ENCODE measurements at places on chromosomes 16 and 17.

- DNase-seq = no peak
Observed at GRCh38 chr16:55839115-55839514, 6.2 kb upstream of the CES1 start.

DNA sequence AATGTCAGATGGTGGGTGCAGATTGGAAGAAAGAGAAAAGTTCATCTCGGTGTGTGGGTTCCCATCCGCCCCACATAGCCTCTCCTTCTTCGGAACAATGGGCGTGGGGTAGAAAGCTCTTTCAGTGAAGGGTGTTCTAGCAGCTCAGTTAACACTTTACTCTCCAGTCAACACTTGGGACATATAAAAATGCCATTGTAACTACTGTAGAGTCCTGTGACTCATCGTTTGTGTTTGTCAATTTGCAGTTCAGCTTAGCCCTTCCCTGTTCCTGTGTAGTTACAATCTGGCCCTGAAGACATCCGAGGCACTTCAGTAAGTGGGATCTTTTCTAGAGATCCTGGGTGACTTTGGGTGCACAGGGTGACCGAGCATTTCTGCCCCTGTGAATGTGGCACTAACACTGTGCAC lies 11.5 kb upstream of the CLEC18C start:
- DNase-seq = no peak

- no peak for DNase-seq
Observed at GRCh38 chr16:54511222-54511731, 224.7 kb upstream of the IRX3 start.

DNA sequence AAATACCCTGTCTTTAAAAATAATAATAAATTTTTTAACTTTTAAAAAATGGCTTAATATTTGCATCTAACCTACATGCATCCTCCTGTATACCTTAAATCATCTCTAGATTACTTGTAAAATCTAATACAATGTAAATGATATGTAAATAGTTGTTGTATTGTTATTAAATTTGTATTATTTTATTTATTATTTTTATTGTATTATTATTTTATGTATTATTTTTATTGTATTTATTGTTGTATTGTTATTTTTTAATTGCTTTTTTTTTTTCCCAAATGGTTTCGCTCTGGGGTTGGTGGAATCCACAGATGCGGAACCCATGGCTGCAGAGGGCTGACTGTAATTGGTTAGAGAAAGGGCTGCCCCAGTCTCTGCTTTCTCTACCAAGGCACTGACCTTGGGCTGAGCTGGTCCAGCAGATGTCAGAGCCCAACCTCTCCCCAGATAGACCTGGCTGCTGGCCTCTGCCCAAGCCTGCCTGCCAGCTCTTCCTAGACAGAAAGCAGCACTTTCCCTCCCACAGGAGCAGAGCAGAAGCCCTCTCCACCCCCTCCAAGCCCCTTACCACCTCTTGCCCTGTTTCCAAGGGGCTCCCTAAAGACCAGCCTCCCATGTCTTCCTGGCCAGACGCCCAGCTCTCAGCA lies 183.8 kb downstream of the GSG1L start:
- DNase-seq = no peak

DNA sequence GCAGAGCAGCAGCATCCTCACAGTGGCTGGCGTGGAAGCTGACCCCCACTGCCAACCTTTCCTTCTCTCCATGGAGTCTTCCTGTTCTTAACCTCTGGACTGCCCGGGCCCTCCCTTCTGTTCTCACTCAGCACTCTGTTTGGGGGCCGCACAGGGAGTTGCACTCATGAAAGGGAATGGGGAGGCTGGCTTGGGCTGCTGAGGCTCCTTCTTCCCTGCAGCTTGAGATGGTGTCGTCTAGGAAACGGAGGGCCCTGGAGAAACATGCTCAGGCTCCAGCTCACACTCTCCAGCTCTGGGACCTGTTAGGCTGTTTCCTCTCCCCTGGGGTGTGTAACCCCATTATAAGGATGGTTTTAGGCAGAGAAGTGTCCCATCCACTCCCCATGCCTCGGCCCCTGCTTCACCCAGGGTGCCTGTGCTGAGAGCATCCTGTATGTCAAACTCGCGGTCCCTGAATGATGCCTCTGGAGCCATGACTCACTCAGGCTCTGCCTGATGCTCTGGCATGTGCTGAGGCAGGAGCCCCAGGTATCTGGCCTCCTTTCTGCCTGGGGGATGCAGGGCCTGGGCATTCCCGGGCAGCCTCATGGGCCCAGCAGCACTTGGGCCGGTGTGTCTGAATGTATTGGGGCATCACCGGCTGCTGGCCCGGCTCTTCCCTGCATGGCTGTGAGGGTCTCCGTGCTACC lies 18.9 kb downstream of the TMEM94 start:
- DNase-seq = no peak

GRCh38 chr17:1076299-1076981 lies 79.5 kb downstream of the TIMM22 start:
- DNase-seq = no peak

GRCh38 chr16:87541872-87542234 lies 49.0 kb upstream of the ZCCHC14 start:
- DNase-seq = no peak
